Amniotic epithelial cell (primary cell): ENCODE measurements at places on chromosomes 11 and 22.

- peak; percentile 95 for DNase-seq
Observed at GRCh38 chr11:108965306-108966001, 300.6 kb downstream of the DDX10 start.

DNA sequence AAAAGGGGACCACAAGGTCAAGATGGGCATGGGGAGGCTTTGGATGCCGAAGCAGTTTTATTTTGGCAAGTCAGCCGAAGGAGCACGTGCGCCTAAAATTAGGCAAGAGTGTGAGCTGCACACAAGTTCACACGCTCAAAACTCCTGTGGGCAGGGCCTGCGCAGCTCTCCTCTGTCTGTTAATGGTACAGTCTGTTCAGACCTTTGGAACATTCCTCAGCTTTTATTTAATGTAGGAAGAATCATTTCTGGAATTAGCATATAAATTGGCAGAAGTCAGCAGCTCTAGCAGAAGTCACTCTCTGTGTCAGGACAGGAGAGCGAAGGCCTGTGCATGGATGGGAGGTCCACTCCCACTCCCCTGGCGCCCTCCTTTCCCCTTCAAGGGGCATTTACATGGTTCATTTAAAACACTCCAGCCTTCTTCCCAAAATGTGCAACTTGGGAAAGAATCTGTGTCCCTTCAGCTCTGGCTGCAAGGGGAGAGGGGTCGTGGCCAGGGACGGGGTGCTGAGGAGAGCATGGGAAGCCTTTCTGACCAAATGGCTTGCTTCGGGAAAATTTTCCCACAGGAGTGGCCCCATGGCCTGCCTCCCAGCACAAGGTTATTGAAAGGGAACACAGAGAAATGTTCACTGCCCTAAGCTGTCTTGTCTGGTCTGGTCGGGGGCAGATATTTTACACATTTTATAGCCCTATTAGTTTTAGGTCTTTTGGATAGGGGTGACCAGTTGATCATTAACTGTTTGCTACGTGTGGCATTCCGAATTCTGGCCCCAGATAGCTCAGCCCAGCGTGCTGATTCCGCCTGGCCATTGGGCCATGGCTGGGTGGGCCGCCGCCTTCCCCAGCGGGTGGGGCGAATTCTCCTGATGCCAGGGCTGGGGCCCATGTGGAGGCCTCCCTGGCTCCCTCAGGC, 43.9 kb upstream of the SMIM38 start:
- no peak for DNase-seq

DNA sequence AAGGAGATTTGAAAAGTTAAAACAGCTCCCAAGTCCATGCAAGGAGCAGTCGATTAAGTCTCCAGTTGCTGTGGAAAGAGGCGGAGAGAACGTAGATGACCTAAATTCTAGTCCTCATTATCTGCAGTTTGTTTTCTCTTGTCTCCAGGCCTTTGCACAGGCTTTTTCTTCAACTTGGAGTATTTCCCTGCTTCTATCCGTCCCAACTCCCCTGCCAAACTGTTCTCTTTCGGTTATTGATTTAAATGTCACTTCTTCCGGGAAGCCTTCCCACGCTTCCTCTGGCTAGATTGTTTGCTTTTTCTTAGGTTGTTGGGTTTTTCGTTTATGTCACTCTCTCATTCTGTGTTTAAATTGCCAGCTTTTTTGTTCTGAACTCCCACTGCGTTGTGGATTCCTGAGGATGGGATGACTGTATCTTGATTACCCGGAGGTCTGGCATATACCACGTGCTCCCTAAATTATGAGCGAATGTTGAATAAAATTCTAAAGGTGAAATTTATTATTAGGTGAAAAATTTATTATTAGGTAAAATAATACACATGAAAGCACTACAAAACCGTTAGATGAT, 463 bp downstream of the TMEM126B start:
- no peak for DNase-seq

DNA sequence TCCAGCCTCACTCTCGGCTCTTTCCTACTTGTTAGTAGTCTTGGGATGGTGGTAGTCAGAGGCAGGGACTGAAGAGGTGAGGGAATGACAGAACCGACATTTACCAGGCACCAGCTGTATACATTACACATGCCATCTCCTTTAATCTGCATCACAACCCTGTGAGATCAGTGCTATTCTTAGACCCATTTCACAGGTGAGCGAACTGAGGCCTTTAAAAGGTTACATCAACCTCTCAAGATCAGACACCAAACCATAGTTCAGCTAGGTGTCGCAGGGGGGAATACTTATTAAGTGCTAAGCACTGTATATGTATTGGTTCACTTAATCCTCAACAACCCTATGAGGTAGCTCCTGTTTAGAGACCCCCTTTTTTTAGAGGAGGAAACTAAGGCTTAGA, 5.6 kb downstream of the PLA2G3 start:
- DNase-seq: no peak

- DNase-seq: no peak
Observed at GRCh38 chr22:17091851-17092250, 7.1 kb downstream of the IL17RA start.

- no peak for DNase-seq
Observed at GRCh38 chr11:13333456-13333957, 55.9 kb downstream of the BMAL1 start.

- no peak for DNase-seq
Observed at GRCh38 chr22:46362203-46362933, 26.9 kb downstream of the TRMU start.

DNA sequence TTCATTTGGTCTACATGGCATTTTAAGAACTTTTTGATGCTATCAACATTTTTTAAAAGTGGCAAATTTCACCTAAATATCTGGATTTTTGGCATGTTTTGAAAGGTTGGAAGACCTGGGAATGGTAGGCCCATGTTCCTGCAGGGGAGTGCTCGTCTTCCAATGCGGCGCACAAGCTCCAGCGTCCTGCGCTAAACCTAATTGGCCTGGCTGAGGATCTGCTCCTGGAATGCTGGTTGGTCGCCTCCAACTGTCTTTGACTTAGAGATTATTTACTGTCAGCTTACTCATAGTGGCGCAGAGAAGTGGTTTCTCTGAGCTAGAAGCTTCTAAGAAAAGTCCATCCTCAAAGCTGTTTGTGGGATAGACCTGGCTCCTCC, 626 bp upstream of the LIMK2 start:
- no peak for DNase-seq

DNA sequence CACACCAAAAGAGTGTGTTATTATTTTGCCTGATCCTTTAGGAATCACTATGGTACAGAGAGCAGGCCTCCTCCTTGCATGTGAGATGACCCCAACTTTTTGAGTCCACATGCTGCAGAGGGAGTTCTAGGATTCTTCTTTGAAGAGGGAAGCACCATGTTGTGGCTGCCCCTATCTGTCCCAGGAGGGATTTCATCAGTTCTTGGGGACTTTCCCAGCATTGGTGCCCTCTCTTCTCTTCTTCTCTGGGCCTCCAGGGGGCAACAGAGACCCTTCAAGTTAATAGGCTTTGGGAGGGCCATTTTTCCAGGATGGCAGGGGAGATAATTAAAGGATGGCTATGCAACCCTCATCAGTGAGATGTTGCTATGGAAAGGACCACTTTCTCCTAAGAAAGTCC, 3.6 kb downstream of the MMP1 start:
- DNase-seq: no peak

- DNase-seq: no peak
Observed at GRCh38 chr11:6927030-6927617, 898 bp downstream of the ZNF215 start.

- no peak for DNase-seq
Observed at GRCh38 chr22:16963189-16963945, 44.7 kb downstream of the GAB4 start.
